ENCODE measurements at places on chromosomes 12 and 14.
A peak's percentile ranks its signal among the peaks of the same experiment; 100 is the strongest.

GRCh38 chr12:95227818-95228356, 10.3 kb downstream of the VEZT start:
- DNase-seq = no peak

- no peak for DNase-seq
Measured at GRCh38 chr14:65866886-65867285, 454.4 kb downstream of the FUT8 start.

- DNase-seq = no peak
Measured at GRCh38 chr12:47725893-47726292, 603 bp upstream of the ENDOU start.

GRCh38 chr14:68611599-68611998, 181.3 kb downstream of the ZFP36L1 start:
- no peak for DNase-seq

- no peak for DNase-seq
Measured at GRCh38 chr14:58635091-58635830, 2.5 kb upstream of the DACT1 start.

DNA sequence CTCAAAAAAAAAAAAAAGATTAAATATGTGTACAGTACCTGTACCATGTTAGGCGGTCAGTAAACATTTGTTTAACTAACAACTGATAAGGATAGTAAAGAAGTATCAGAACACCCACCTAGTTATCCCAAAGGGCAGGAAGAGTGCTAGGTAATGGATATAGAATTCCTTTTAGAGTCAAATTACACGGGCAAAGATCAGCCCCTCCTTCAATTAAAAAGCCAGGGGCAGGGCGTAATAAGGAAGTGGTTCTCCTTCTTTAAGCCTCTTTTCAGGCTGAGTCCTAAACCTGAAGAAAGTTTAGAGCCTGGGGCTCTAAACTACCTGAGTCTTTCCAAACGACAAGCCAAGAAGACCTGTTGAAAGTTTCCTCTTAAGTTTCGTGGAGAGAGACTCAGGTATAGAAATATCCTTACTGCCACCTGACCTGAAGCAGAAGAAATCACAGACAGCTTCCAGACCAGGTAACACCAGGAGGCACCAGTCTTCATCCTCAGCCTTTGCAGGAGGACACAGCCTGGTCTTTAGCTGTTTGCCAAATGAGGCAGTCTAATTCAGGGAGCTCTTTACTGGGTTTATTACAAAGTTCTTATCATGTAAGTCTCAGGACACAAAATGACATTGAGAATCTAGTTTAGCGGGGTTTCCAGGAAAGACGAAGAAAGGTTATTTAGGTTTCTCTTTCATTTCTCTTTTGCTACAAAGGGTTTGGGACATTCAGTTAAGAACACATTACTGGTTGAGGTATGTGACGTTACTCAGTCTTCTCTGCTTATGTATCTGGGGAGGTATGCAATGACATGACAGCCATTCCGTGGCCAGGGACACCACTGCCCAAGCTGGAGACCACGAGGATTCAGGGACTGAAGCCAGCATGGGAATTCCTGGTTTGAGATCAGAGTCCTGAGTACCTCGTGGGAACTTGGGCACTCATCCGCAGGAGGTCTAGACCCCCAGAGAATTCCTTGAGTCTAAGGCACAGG, at the start of gene BCL2L14:
TSS of gene BCL2L14 (plus strand) at position 266 of the 983 bp plus-strand sequence. CDS start 8,367 bp downstream, outside the sequence.
- peak; percentile 21 for DNase-seq
